ENCODE measurements at places on chromosomes 11 and 22.

DNA sequence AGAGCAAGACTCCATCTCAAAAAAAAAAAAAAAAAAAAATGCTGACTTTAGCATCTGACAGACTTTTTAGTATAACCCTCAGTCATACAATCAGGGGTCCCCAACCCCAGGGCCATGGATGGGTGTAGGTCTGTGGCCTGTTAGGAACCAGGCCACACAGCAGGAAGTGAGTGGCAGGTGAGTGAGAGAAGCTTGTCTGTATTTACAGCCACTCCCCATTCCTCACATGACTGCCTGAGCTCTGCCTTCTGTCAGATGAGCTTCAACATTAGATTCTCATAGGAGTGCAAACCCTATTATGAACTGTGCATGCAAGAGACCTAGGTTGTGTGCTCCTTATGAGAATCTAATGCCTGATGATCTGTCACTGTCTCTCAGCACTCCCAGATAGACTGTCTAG is 3.3 kb downstream of the FAM227A start:
- ATAC-seq, result no peak

DNA sequence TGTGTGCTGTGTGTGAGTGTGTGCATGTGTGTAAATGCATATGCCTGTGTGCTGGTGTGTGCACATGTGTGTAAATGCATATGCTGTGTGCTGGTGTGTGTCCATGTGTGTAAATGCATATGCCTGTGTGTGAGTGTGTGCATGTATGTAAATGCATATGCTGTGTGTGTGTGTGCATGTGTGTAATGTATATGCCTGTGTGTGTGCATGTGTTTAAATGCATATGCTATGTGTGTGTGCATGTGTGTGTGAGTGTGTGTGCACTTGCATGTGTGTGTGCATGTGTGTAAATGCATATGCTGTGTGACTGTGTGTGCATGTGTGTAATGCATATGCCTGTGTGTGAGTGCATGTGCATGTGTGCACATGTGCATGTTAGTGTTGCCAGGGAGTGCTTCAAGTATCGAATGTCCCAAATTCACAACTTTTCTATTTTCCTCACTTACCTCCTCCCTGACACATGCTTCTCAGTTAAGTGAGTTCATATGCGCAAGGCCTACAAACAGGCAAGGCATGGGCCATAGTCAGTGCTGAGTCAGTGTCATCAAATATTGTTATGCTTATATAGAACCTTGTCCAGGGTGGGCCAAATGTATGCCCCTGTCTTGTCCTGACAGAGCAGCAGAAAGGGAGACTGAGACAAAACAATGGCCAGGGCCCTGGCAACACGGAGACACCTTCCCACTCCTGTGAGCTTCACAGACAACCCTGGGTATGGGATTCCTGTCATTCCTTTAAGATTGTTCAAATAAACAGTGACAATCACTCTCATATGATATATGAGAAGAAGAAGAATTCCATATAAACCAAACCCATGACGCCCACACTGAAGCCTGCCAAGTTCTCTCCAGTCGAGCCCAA is 38.6 kb downstream of the GGTLC2 start:
- no peak for ATAC-seq

GRCh38 chr11:66146074-66146473 is 76.0 kb downstream of the PACS1 start:
- no peak for ATAC-seq

- ATAC-seq, result peak; percentile 91
Measured at GRCh38 chr22:25623310-25623734, 58.8 kb downstream of the GRK3 start.

- no peak for ATAC-seq
Measured at GRCh38 chr11:34805937-34806336, 110.2 kb downstream of the APIP start.

GRCh38 chr22:48192920-48193319 is 1430.5 kb downstream of the TBC1D22A start:
- ATAC-seq, result no peak

DNA sequence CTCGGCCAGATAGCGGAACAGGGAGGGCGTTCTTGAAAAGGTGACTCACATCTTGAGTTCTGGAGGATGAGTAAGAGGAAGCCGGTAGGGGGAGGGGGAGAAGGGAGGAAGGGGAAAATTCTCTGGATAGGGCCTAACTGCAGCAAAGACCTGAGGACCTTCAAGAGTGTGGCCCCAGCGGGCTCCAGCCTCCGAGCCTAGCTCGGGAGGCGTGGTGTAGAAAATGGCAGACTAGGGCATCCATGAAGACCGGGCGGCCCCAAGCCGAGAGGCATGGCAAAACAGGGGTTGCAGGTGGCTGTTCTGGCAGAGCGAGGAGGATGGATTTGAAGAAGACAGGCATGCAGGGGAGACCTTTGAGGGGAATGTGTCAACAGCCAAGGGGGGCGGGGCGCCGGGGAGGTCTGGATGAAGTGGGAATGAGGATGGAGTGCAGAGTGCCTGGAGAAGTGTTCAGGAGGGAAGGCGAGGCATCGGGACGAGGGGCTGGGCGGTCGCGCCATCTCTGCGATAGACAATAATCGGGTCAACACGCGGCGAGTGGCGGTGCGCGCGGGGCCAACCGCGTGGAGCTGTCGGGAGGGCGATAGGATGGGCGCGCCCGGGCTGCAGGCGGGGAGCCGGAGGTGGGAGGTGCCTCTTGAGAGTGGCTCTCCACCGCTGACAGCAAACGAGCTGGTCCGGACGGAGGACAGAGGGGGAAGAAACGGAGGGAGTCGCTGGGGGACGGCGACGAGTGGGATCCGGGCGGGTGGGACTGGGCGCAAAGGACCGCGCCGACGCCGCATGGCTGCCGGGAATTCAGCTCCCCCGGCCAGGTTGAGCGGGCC is 40.0 kb upstream of the CREB3L1 start:
- peak; percentile 54 for ATAC-seq

DNA sequence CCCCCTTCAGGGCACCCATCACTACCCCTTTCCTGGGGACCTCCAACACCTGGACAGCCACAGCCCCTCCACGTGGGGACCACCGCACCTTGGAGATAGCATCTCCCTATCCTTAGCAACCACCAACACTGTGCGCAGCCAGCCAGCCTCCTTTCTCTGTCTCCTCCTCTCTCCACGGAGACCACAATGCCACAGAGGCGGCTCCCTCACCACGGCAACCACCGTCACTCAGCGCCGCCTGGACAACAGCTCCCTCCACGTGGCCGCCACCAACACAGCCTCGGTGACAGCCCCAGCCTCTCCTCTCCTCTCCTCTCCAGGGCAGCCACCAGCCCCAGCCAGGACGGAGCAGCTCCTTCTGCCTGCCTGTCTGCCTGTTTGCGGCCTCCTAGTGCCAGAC is 10.5 kb downstream of the ELFN2 start:
- peak; percentile 28 for ATAC-seq

- ATAC-seq, result peak; percentile 42
Measured at GRCh38 chr11:12281571-12282478, 95.5 kb upstream of the PARVA start.

DNA sequence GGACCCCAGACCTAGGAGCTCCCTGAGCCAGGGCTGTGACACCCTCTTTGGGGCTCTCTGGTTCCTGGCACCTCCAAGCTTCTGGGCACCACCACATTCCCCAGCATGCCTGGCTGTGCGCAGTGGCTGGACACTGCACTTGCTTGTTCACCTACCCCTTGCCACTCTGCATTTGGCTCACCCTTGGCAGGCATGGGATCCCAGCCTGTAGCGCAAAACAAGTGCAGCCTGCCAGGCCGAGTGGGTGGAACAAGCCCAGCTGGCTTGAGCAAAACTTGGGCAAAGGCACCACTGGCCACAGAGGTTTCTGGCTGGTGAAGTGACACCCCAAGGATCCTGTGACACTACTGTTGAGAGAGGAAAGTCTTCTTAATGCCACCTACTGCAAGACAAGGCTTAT is 57.3 kb downstream of the CCDC34 start:
- ATAC-seq, result no peak

- ATAC-seq, result no peak
Measured at GRCh38 chr11:31005202-31005601, 364.3 kb downstream of the DCDC1 start.

DNA sequence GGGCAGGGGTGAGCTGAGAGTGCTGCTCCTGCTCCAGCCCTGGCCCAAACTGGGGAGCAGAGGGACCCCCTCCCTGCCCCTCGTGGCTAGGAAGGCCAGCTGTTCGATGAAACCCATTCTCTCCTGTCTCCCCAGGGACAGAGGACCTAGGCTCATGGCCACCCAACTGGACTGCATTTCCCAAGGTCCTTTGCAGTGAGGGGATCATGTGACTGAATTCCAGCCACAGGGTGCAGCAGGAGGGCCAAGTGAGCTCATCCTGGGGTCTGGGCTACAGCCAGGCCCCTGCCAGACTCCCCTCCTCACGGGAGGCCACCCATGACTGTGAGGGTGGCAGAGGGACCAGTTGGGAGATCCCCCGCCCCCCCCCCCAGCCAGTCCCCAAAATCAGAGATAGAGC is 777.6 kb downstream of the TBC1D22A start:
- ATAC-seq, result no peak

GRCh38 chr11:121153472-121153871 is 52.4 kb downstream of the TECTA start:
- no peak for ATAC-seq

GRCh38 chr11:67576735-67577475 is 6.7 kb upstream of the GSTP1 start:
- no peak for ATAC-seq

GRCh38 chr11:88104408-88104807 is 70.8 kb downstream of the RAB38 start:
- ATAC-seq, result no peak

DNA sequence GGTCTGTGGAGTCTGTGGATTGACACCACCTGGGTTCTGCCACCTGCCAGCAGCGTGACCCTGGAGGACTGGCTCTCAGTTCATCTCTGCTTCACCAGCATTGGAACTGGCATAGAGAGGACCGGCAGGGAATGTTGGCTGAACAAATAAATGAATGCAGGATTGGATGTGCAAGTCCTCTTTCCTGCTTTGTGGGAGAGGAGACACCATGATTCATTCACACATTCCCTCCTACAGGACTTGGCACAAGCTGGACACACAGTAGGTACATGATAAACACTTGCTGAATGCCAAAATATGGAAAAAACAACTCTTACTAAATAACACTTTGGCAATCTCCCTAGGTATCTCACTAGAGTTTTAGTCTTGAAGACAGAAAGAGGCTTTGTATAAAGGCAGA is 116.6 kb upstream of the NARS2 start:
- no peak for ATAC-seq

DNA sequence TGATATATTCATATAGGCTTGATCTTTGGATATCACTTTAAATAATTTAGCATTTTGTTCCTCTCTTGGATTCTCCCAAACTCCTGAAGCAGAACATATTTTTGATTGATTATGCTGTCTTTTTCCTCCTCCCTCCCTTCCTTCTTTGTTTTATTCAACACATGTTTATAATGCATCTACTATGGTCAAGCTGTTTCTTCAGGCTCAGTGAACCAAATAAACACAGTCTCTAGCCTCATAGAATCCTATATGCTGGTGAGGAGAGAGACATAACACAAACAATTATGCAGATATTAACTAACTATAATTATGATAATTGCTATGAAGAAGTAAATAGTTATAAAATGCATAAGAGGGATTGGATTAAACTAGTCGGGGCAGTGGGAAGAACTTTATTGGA is 1023.6 kb upstream of the RAG2 start:
- ATAC-seq, result no peak

DNA sequence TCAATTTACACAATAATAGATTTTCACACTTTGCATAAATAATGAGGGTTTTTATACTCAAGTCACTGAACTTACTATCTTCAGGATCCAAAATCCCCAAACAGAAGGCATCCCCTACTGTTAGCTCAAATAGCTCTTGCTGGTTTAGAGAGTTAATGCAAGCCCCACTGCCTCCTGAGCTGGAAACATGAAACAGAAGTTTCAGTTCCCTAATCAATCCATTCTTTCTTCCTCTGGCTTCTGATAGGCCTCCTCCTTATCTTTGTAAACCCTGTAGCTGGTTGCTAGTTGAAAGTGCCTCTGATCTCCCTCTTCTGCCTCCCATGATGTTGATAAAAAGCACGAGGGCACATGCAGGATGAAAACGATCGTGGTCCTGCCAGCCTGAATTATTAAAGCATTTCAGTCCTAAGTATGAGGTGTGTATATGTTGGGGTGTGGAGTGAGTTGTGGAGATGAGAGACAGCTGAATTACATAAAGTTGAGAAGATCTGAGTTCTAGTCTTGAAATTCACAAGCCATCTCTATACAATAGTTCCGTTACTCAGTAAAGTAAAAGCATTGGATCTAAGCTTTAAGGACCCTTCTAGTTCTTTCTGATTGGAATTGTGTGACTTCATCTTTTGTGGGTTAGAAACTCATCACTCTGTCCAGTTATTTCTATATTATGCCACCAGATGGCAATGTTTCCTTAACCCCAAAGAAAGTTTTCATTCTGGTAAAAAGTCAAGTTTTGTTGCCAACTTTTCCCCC is 35.0 kb upstream of the EHF start:
- peak; percentile 51 for ATAC-seq

DNA sequence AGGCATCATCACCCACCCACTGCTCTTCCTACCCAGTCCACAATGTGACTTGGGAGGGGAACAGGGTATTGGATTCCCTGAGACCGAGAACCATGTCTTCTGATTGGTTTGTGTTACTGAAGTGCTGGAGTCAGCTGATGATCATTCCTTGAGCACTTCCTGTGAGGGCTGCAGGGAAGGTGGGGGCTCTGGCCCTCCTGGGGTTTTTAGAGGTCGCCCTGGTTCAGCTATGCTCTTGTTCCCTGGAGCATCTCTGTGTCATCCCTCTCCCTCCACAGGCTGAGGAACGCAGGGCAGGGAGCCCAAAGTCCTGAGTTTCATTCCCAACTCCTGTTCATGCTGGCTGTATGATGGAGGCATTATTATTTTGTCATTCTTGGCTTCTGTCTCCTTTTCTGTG is 6.7 kb downstream of the ZC3H7B start:
- no peak for ATAC-seq

- no peak for ATAC-seq
Measured at GRCh38 chr22:32545801-32546200, 71.2 kb downstream of the FBXO7 start.

Measured in activated CD4-positive, CD25-positive, alpha-beta regulatory T cell treated with anti-CD3 and anti-CD28 coated beads, Interleukin-2, amount 50 U/mL, for 24 hours (primary cell).